Panc1 (cell line): ENCODE measurements at places on chromosomes 7 and 10. TPM values are rescaled to one million over a fixed set of nuclear protein-coding genes. Genes with fewer than 3 reads are reported as not detected.

DNA sequence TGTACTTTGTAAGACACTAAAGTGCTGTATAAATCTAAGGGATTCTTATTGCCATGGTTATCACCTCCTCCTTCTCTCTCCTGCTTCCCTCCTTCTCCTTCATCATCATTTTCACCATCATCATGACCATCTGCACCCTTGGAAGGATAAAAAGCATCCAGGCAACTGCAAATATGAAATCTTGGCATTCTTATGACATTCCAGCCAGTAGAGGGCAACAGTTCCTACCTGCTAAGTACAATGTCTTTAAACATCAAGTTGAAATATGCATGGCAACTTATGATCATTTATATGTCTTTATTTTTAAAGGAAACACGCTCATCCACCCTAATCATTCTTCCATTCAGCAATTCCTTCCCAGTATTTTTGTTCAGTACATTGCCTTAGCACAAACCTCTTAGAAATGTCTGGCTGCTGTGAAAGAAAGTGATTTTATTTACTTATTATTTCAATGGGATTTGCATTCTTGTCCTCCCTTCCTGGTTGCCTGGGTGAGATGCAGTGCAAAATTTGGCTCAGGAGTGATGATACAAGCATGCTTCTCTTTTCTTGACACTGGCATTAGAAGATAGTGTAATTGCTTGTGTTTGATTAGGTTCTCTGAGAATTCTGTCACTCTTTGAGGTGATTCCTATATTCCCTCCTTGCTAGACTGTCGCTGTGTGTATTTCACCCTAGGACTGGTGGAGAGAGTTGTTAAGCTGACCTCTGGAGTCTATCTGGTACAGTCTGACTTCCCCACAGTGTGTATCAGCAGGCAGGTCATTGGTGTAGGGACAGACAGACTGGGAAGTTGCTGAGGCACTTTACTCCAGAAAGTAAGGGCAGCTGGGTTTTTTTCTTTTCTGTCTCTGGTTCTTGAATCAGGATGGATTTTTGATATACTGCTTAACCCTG is 188.5 kb upstream of the BMPER start:
- peak; percentile 17 for DNase-seq

DNA sequence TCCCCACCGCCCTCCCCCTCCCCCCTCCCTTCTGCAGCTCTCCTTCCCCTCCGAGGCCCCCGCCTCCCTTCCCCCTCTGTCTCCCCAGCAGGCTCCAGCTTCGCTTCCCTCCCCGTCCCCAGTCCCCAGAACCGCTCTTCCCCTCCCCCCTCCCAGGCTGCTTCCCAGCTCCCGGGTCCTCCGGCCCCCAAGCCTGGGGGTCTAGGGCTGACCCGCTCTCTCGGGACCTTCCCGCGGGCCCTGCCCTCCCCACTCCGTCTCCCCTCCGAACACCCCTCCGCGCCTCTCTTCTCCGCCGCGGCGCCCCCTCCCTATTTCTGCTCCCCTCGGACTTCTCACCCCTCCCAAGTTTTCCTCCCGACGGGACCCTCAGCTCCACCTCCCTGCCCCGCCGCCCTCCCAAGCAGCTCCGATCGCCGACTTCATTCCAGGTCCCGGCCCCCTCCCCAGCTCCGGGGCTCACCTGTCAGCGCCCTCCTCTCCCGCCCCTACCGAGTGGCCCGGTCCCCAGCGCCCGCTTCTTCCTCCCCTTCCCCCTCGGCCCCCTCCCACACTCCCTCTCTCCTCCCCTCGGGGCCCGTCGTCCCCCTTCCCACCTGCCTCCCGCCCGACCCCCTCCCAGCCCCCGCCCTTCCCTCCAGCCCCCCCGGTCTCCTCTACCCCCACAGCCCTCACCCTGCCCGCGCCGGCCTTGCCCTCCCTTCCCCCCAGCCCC is 990 bp downstream of the ZNF467 start:
- no peak for DNase-seq

Gene EPHA1
- 0.39 TPM for total RNA-seq

DNA sequence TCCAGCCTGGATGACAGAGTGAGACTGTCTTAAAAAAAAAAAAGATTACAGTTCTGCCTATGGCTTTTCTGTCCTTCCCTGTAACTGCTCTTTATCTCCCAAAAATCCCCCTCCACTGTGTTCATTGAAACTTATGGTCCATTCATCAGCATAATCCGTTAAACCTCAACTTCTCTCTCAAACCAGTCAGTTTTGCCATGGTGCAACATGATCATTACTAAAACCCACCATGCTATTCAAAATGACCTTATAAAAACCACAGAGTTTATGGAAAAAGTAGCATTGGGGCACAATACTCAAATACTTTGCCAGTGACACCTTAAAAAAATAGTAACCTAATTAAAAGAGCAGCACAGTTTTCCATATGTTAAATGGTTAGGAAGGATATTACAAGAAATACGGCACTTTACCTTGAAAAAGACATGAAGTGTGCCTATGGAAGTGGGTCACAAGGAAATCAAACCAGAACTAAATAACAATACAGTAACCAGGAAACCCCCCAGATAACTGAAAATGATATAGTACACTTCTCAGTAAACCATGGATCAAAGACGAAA is 74.0 kb upstream of the ST8SIA6 start:
- no peak for DNase-seq

GRCh38 chr7:33742999-33743587 is 162.2 kb upstream of the BMPER start:
- no peak for DNase-seq

DNA sequence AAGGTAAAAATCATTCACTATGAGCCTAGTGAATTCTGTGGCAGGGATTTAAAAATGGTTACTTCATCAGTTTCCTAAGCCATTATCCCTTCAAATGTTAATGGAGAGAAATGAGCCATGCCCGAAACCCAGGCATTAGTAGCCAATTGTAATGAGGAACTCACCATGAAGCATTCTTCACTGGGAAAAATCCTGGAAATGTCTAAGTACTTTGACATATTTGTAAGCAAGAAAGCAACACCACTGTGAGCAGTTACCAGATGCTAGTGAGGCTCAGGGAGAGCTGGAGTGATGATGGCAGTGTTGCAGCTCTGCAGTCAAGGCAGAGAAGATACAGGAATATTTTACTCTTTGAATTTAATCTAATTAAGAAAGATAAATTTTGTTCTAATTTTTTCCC is 220.0 kb upstream of the MBL2 start:
- DNase-seq, result no peak

Gene CPED1
- 0.39 TPM for total RNA-seq

Gene PLA2G12B
- not detected for total RNA-seq

Gene FAM24A
- not detected for total RNA-seq
